ENCODE measurements at places on chromosomes 13 and 19. TPM values are rescaled to one million over a fixed set of nuclear protein-coding genes. Genes with fewer than 3 reads are reported as not detected.

Gene SIGLEC5
- not detected for polyA plus RNA-seq

Gene DACH1
- 0.21 TPM for polyA plus RNA-seq

Gene TEX101
- 0.07 TPM for polyA plus RNA-seq

Gene OR7A5
- not detected for polyA plus RNA-seq

Gene GFY
- polyA plus RNA-seq, result not detected

Gene LRRC25
- polyA plus RNA-seq, result not detected

Gene NLRP11
- polyA plus RNA-seq, result not detected

Gene SHFL
- 43.2 TPM for polyA plus RNA-seq

Gene CLDN10
- polyA plus RNA-seq, result not detected

Gene HSPB6
- polyA plus RNA-seq, result 0.10 TPM

Gene FXYD1
- polyA plus RNA-seq, result not detected

Gene DAND5
- 1.0 TPM for polyA plus RNA-seq

Gene SMAD9
- 3.1 TPM for polyA plus RNA-seq

Gene HNRNPUL1
- 41.5 TPM for polyA plus RNA-seq

Gene PCP2
- polyA plus RNA-seq, result not detected

Gene CEACAM5
- polyA plus RNA-seq, result not detected

Gene ZNF554
- 2.1 TPM for polyA plus RNA-seq

Gene ZSCAN4
- not detected for polyA plus RNA-seq

Gene TMEM221
- 0.41 TPM for polyA plus RNA-seq

Gene KLK7
- polyA plus RNA-seq, result not detected

Gene URAD
- not detected for polyA plus RNA-seq

Gene ABCC4
- polyA plus RNA-seq, result 10.3 TPM

Gene TJP3
- 0.36 TPM for polyA plus RNA-seq

Gene RDH8
- polyA plus RNA-seq, result not detected

Gene ZNF865
- polyA plus RNA-seq, result 5.0 TPM

Gene KIR2DL1
- polyA plus RNA-seq, result not detected

Gene APC2
- 1.8 TPM for polyA plus RNA-seq

Gene CEACAM3
- not detected for polyA plus RNA-seq

Gene ZNF492
- 0.28 TPM for polyA plus RNA-seq

Gene MYBPC2
- polyA plus RNA-seq, result not detected

Gene RFPL4AL1
- polyA plus RNA-seq, result not detected

Gene CYP4F2
- not detected for polyA plus RNA-seq

Gene PRR19
- 1.3 TPM for polyA plus RNA-seq

Gene HDGFL2
- 77.8 TPM for polyA plus RNA-seq

Gene ACP7
- 0.24 TPM for polyA plus RNA-seq

Gene HCST
- polyA plus RNA-seq, result 0.76 TPM

Gene ZNF563
- polyA plus RNA-seq, result 1.3 TPM

Gene CYP2A6
- polyA plus RNA-seq, result not detected

Gene ANKRD24
- polyA plus RNA-seq, result 0.87 TPM

Gene ICAM5
- polyA plus RNA-seq, result 5.2 TPM

Gene SLITRK6
- 5.2 TPM for polyA plus RNA-seq

Gene CNN2
- 279 TPM for polyA plus RNA-seq

Gene HSD17B14
- 27.9 TPM for polyA plus RNA-seq

Gene LIN37
- 21.1 TPM for polyA plus RNA-seq

Gene ZNF524
- polyA plus RNA-seq, result 7.3 TPM

Gene SCN1B
- 10.3 TPM for polyA plus RNA-seq

Gene FAM124A
- 1.5 TPM for polyA plus RNA-seq

Gene ZNF560
- polyA plus RNA-seq, result 0.10 TPM

Gene ETV2
- polyA plus RNA-seq, result 0.84 TPM

Gene KCNRG
- polyA plus RNA-seq, result 0.97 TPM

All from SK-N-SH (cell line).